ENCODE measurements at places on chromosomes 7 and 10. TPM values are rescaled to one million over a fixed set of nuclear protein-coding genes. Genes with fewer than 3 reads are reported as not detected.

The HOXA9 gene
- not detected for polyA plus RNA-seq

The CPA2 gene
- polyA plus RNA-seq: not detected

The NUTM2A gene
- polyA plus RNA-seq: not detected

The TMEM229A gene
- not detected for polyA plus RNA-seq

The PRTFDC1 gene
- 0.93 TPM for polyA plus RNA-seq

The SFRP5 gene
- 39.5 TPM for polyA plus RNA-seq

DNA sequence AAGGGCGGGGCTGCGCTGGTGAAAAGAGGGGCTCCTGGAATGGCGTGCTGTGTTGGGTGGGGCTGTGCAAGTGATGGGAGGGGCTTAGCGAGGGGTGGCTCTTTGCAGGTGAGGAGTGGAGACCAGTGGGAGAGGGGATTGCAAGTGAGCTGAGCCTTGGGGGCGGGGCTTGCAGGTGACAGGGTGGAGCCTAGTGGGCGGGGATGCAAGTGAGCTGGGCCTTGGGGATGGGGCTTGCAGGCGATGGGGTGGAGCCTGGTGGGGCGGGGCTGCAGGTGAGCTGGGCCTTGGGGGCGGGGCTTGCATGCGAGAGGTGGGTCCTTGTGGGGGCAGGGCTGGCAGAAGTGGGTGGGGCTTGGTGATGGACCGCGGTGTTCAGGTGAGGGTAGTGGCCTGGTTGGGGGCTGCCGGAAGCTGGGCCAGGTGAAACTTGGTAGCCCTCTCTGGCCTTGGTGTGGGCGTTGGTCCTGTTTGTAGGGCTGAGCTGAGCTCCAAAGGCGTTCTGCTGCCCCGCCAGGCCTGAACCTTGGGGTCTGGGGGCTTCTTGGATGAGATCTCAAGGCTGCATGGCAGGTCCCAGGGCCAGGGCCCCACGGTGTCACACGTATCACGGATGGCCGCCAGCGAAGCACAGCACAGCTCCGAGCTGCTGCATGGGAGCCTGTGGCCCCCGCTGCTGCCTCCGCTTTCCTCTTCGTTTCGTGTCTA, 743 bp upstream of the PITRM1 start:
- DNase-seq: no peak
- H3K27me3 ChIP-seq: no peaks in the 10 kb centered on the region
- peak overlapping the region; percentile 84 for H3K4me3 ChIP-seq
- peaks cover 33% of the 10 kb centered on the region for H3K4me1 ChIP-seq

DNA sequence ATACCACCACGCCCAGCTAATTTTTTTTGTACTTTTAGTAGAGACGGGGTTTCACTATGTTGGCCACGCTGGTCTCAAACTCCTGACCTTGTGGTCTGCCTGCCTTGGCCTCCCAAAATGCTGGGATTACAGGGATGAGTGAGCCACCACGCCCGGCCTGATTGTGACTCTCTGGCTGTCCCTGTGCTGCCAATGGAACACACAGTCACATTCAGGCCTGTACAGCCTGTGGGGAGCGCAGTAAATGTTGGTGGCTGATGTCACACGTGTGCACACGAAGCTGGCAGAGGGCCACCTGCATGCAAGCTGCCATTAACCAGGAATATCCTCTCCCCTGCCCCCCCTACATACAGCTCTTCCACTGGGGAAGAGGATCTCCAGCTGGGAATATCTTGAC, 22.1 kb downstream of the POLL start:
- H3K27ac ChIP-seq: no peak overlapping the region
- peaks cover 66% of the 10 kb centered on the region for H3K27me3 ChIP-seq
- H3K4me3 ChIP-seq: no peak overlapping the region
- no peak for DNase-seq
- peaks cover 21% of the 10 kb centered on the region for H3K4me1 ChIP-seq

DNA sequence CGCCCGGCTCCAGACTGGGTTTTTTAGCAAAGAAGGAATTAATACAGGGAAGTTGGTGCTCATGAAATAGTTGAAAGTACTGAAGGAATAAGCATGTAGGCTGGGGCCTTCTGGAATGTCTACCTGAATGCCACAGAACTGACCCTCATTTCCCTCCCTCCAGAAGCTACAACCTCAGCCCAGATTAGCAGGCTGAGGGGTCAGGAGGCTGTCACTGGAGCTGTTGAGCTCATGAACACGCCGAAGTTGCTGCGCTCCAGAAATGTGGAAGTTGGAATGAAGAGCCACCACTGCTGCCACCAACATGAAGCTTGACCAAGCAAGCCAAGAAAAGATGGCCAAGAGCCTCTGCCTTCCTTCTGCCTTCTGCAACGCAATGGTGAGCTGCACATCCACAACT, 52.2 kb upstream of the KMT2E start:
- no peak overlapping the region for H3K4me3 ChIP-seq
- H3K27me3 ChIP-seq: no peaks in the 10 kb centered on the region
- no peak for DNase-seq
- H3K36me3 ChIP-seq: peaks cover 2% of the 10 kb centered on the region
- H3K4me1 ChIP-seq: peaks cover 40% of the 10 kb centered on the region

DNA sequence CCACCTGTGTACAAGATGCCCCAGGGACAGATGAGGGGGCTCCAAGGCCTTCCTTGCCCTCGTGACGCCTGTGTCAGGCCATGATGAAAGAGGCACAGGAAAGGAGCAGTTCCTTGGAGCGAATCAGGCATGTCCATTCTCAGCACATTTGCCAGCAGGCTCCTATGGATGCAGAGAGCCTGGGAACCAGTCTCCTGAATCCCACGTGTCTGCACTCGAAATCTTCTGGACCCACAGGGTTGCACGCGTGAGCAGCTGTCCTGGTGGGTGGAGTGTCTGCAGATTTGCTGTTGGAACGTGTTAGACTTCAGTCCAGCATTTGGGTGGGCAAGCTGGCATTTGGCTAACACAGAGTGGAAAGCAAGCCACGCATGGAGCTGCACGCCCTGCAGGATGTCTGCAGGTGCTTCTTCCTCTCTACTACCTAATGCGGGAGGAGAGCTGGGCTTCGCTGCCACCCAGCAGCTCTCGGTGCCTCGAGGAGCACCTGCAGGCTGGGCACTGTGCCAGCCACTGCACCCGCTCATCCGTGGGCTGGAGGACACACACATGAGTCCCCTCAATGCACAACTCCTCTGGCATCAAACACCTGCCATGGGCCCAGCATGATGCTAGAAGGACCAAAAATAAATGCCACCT, 140.7 kb downstream of the PAXIP1 start:
- H3K36me3 ChIP-seq: no peaks in the 10 kb centered on the region
- H3K27me3 ChIP-seq: peaks cover 18% of the 10 kb centered on the region
- H3K4me3 ChIP-seq: no peak overlapping the region
- H3K4me1 ChIP-seq: no peaks in the 10 kb centered on the region

GRCh38 chr10:117360994-117361667, 14.1 kb downstream of the PDZD8 start:
- no peaks in the 10 kb centered on the region for H3K27me3 ChIP-seq
- peaks cover 57% of the 10 kb centered on the region for H3K4me1 ChIP-seq
- H3K27ac ChIP-seq: no peak overlapping the region
- no peak for DNase-seq

DNA sequence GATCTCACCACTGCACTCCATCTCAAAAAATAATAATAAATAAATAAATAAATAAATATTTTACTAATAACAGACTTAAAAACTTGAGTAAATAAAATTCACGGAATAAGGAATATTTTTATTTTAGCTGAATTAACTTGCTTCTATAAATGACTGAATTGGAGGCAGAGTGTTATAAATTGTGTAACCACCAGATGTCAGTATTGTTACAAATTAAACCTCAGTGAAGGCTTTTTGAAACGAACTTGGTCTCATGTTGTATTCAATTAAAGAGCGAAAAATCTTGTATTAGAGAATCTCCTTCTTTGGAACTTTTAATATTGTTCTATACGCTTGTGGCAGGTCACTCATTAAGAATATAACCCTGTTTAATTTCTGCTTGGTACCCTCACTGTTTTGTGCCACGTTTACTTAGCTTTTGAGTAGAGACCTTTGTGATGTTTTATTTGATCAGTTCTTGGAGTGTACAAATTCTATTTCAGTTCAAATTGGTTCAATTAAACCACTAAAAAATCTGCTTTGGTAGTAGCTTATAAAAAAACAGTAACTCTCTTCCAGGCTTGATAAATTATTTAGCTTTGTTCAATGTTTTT, 45.6 kb upstream of the SCIN start:
- H3K27ac ChIP-seq: no peak overlapping the region
- no peak overlapping the region for H3K4me3 ChIP-seq
- H3K36me3 ChIP-seq: no peaks in the 10 kb centered on the region
- peaks cover 48% of the 10 kb centered on the region for H3K27me3 ChIP-seq
- H3K4me1 ChIP-seq: no peaks in the 10 kb centered on the region
- no peak for DNase-seq

DNA sequence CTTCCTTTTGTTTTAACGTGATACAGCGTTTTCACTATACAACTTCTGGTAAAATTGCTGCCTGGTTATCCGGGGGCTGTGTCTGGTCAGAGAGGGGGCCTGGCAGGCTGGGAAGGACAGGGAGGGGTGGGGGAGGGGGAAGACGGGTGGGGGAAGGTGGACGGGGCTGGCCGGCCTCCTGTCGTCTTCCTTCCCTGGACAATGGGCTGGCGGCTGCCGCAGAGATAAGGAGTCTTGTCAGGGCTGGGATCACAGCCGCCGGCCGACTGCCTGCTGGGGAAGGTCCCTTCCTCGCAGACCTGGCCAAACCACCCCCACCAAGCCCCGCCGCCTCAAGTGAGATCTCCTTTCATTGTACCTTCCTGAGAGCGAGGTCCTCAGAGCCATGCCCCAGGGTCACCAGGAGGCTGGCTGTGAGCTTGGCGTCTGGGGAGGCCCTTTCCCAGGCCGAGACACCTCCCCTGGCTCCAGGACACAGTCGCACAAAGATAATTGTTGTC, 151.2 kb upstream of the TNRC18 start:
- peaks cover 14% of the 10 kb centered on the region for H3K4me1 ChIP-seq
- no peak overlapping the region for H3K27ac ChIP-seq
- no peaks in the 10 kb centered on the region for H3K36me3 ChIP-seq
- no peak for DNase-seq
- no peaks in the 10 kb centered on the region for H3K27me3 ChIP-seq

DNA sequence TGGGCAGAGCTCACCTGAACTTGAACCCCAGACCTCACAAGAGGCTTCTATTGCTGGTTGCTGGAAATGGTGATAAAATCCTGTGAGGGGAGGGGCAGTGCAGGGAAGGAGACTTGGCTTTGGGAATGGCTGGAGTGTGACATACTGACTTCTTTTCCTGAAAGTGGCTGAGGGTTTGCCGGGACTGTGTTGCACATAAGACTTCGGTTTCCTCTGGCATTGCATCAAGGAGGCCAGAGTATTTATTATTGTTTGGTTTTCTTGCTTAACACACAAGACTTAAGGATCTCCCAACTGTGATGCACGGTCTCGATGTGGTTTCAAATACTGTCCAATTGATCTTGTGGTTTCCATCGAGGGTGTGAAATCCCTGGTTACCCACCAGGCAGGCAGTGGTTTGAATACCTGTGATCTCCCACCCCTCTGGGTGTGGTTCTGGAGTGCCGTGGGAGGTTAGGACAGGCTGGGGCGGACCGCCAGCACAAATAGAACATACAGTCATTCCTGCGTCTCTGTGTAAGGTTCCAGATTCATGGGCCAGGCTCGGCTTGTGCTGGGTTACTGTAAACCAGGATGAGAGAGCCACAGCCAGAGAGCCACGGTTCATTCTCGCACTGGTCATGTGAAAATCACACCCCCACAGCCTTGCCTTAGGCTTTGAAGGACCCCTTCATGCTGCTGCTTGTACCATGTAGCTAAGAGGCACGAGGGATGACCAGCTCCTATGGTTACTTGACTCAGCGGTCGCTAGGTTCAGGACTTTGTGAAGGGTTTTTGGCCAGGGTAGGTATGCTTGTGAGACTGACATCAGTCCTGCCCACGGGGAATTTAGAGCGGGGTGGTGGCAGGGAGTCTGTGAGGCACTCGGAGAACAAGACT, 39.2 kb downstream of the WBP1L start:
- H3K4me1 ChIP-seq: peaks cover 34% of the 10 kb centered on the region
- H3K27me3 ChIP-seq: no peaks in the 10 kb centered on the region
- no peak overlapping the region for H3K4me3 ChIP-seq
- H3K36me3 ChIP-seq: peaks cover 4% of the 10 kb centered on the region
- H3K27ac ChIP-seq: peak overlapping the region; percentile 77
- no peak for DNase-seq

DNA sequence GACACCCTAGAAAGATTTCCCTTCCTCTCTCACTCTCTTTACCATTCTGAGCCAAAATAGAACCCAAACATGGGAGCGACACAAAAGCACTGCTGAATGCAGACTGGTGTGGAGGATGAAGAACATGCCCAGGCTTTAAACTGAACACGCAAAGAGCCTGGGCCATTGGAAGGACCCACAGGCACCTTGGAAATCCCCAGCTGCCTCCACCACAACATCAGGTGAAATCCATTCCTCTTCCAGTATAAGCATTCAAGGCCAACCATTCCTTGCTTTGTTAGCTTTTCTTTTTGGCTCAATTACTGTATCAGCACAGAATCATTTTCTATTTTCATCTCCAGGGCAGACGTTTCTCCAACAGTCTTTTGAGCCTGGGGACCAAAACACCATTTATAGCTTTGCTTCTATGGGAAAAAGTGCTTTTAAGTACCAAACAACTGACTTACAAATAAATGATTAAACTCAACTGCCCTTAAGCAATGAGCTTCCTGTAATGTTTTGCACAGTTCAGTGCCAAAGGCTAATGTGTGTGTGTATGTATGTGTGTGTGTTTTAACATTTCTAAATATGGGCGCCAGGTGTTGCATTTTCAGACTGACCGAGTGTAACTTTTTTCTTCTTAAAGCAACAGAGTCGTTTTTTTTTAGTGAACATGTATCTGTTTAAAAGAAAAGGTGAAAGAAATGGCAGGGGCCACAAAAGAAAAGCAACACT, 16.2 kb upstream of the BLNK start:
- H3K36me3 ChIP-seq: no peaks in the 10 kb centered on the region
- H3K27ac ChIP-seq: peak overlapping the region; percentile 86
- peaks cover 23% of the 10 kb centered on the region for H3K4me1 ChIP-seq
- peaks cover 2% of the 10 kb centered on the region for H3K27me3 ChIP-seq

DNA sequence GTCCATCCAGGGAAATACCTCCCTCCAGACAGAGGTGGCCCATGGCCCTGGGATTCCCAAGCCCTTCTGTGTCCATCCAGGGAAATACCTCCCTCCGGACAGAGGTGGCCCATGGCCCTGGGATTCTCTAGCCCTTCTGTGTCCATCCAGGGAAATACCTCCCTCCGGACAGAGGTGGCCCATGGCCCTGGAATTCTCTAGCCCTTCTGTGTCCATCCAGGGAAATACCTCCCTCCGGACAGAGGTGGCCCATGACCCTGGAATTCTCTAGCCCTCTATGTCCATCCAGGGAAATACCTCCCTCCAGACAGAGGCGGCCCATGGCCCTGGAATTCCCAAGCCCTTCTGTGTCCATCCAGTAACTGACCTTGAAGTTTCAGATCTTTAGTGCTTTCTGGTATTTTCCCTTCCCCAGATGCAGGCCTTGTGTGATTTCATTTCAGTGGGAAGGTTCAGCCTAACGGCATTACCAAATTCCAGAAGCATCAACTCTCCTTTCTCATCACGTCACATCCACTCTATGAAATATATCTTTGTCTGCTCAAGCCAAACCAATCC, 28.8 kb upstream of the DIP2C start:
- no peak for DNase-seq
- no peak overlapping the region for H3K4me3 ChIP-seq
- no peaks in the 10 kb centered on the region for H3K4me1 ChIP-seq
- H3K36me3 ChIP-seq: no peaks in the 10 kb centered on the region
- H3K27ac ChIP-seq: no peak overlapping the region

Measured in naive thymus-derived CD8-positive, alpha-beta T cell (primary cell).